Stimulated activated CD8-positive, alpha-beta memory T cell treated with anti-CD3 and anti-CD28 coated beads, Interleukin-7, amount 100 ng/mL, for 1 hour (primary cell): ENCODE measurements at places on chromosomes 2 and 18.

DNA sequence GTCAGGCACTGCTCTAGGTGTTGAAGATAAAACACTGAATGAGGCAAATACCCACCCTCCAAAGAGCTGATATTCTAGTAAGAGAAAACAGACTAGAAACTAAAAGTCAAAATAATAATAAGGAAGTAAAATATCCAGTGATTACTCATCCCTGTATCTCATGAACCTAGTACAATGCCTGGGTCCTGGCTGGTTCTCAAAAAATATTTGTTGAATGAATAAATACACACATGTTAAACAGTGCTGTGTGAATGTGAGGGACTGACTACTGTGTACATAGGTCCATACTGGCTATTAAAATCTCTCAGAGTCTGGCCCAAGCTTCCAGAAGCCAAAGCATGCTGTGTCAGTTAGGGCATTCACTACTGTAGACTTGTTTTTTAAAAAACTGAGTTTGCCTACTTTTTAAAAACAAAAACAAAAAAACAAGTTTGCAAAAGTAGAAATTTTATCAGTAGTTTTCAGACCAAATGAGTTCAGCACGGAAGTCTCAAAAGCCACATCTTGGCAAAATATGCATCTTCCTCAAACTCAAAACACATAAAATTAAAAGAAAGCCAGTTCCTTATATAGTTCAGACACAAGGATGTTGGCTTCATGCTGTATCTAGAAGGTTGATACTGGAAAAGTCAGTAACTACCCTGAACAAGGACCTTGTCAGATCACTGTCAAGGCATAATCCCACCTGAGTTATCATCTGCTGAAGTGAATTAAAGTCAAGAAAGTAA, 136.2 kb downstream of the THADA start:
- no peak for DNase-seq

- DNase-seq, result no peak
Observed at GRCh38 chr18:56139792-56140254, 498.6 kb downstream of the TXNL1 start.

- no peak for DNase-seq
Observed at GRCh38 chr2:71619230-71619741, 165.9 kb downstream of the DYSF start.

GRCh38 chr2:134144081-134144596, 109.7 kb upstream of the MGAT5 start:
- DNase-seq, result no peak

- no peak for DNase-seq
Observed at GRCh38 chr2:231597014-231597611, 4.4 kb downstream of the TEX44 start.

DNA sequence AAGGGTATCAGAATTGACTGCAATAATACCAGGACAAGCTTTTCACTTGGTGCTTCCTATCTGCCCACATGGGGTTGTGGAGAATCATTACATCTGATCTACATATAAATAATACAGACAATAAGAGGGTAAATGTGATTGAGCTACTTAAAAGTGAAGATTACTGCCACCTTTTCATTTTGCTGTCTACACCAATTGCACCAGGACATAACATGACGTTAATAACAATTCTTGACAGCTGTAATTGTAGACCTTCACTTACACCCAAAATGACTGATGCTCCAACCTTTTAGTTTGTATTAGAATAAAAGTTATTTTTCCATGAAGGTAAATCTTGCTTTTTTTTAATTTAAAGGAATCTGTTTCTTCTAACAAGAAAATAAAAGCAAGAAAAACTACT, 36.5 kb upstream of the TTN start:
- no peak for DNase-seq

DNA sequence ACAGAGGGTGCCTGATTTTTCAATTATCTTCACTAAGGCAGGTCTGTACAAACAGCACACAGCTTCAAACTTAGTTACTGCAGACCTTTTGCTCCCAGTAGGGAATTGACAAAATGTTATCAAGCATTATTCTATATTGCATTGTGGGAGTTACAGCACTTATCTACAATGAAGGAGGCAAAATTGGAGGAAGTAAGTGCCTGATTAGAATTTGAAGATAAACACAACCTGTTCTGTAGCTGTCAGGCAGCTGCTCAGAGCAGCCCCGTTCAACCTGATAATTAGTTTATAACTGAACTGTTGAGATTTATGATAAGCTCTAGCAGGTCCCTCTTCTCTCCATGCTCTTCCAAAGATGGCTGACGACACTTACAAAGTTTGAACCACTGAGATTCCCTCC, 364.4 kb upstream of the CYRIA start:
- DNase-seq, result no peak

DNA sequence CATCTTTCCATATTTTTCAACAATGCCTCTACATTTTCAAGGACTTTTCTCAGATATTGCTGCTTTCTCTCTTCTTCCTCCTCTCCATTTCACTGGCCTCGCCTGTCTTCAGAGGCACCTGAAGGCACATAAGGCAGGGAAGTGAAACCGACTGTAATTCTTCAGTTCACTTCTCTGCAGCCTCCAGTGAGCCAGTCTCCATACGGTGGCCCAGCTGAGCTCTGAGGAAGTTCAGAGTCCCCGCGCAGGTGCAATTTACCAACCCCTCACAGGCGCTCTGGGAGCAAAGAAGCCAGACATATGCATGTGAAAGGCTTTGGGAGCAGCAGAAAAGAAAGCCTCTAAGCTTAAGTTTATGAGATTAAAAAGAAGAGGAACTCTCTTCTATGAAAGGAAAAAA, 12.4 kb downstream of the KLHL14 start:
- DNase-seq, result no peak

DNA sequence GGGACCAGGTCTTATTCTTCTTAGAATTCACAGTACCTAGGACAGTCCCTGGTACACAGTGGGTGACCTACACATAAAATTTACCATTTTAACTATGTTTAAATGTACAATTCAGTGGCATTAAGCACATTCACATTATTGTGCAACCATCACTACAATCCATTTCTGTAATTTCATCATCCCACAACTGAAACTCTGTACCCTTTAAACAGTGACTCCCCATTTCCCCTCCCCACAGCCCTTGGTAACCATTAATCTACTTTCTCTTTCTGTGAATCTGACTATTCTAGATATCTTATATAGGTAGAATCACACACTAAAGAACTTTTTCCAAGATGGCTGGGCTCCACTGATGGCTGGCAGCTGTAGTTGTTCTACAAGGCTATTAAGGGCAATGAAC, 41.6 kb downstream of the GFPT1 start:
- DNase-seq, result no peak

- DNase-seq, result no peak
Observed at GRCh38 chr2:143480601-143481236, 351.5 kb downstream of the ARHGAP15 start.

- DNase-seq, result no peak
Observed at GRCh38 chr2:178420463-178420999, 30.4 kb downstream of the PRKRA start.

GRCh38 chr18:31581498-31582197, 10.0 kb upstream of the TTR start:
- no peak for DNase-seq

GRCh38 chr2:119688616-119689015, 9.6 kb downstream of the TMEM177 start:
- DNase-seq, result no peak
